ENCODE measurements at places on chromosomes 3 and 15. TPM values are rescaled to one million over a fixed set of nuclear protein-coding genes. Genes with fewer than 3 reads are reported as not detected.

DNA sequence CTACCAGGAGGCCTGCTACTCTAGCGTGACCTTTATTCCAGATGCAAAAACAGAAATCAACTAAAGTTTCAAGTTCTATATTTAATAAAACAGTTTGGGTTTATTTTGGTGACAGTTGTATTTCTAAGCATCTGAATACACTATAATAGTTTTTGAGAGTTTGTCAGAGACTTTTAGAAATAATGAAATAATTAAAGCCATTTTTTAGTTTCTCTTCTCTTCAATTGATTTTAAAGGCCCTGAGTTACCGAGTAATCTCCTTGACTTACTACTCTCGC is 523.4 kb downstream of the CADM2 start:
- DNase-seq, result no peak

GPR156 gene
- 3.6 TPM for polyA plus RNA-seq

CEP97 gene
- polyA plus RNA-seq, result 19.9 TPM

ALS2CL gene
- 19.3 TPM for polyA plus RNA-seq

- DNase-seq, result no peak
Measured at GRCh38 chr15:67931861-67932260, 92.0 kb upstream of the RNU6-1 start.

GRCh38 chr15:32120577-32121383 is 90.5 kb downstream of the CHRNA7 start:
- DNase-seq, result no peak

GRCh38 chr15:76344893-76345582 is 8.5 kb downstream of the ISL2 start:
- DNase-seq, result no peak

GRCh38 chr3:164687211-164687610 is 391.1 kb downstream of the SI start:
- no peak for DNase-seq

- DNase-seq, result no peak
Measured at GRCh38 chr15:89792106-89792805, 16.1 kb downstream of the MESP2 start.

GRCh38 chr3:183287301-183287971 is 34.4 kb downstream of the B3GNT5 start:
- DNase-seq, result no peak

- no peak for DNase-seq
Measured at GRCh38 chr3:14256046-14256445, 77.4 kb downstream of the LSM3 start.

DNA sequence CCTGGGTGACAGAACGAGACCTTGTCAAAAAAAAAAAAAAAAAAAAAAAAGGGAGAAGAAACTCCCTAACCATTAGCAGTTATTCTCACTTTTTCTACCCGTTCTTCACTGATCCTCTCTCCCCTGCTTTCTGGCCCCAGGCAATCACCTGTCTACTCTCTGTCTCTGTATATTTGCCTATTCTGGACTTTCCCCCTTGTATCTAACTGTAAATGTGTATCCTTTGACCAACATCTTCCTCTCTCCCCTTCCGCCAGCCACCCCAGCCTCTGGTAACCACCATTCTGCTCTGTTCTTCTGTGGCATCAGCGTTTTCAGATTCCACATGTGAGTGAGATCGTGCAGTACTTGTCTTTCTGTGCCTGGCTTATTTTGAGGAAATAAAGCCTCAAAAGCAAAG is 6.9 kb downstream of the CYFIP1 start:
- DNase-seq, result no peak

DNA sequence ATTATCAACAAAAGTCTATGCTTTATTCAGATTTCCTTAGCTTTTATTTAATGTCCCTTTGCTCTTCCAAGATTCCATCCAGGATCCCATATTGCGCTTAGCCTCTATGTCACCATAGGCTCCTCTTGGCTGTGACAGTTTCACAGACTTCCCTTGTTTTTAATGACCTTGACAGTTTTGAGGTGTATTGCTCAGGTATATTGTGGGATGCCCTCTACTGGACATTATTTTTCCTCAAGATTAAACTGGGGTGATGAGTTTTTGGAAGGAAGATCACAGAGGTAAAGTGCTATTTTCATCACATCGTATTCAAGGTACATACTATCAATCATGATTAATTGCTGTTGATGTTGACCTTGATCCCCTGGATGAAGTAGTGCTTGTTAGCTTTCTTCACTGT is 99.1 kb upstream of the SMAD3 start:
- no peak for DNase-seq

DNA sequence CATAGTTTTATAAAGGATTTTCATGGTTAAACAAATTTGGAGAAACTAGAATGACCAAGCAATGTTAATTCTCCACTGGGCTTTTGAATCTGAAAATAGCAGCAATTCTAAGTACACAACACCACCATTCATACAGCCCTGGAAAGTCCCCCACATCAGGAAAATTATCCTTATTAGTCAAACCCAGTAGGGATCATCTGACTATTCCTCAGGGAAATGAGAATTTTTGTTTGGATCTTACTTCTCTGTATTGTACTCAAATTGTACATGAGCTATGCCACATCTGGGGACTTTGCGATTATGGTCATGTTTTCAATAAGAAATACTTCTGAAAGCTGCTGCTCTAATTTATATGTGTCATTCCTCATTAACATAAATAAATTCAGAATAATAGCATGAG is 46.0 kb downstream of the RARB start:
- no peak for DNase-seq

PIGBOS1 gene
- 16.1 TPM for polyA plus RNA-seq

DNA sequence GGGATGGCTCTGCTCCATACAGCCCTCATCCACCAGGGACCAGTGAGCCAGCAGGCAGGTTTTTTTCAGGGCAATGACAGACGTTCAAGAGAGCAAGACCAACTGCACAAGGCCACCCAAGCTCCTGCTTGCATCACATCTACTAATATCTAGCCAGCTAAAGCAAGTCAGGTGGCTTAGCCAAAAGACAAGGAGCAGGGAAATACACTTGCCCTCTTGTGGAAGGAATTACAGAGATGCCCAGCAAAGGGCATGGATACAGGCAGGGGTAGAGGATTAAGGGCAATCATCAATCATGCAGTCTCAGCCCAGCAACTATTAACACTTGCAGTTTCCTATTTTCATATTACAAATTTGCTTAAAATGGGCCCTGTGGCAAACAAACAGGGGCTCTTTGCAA is 81.5 kb upstream of the NTRK3 start:
- no peak for DNase-seq

PRR20G gene
- not detected for polyA plus RNA-seq

GRCh38 chr3:163450698-163451097 is 1627.6 kb downstream of the SI start:
- no peak for DNase-seq

GREM1 gene
- polyA plus RNA-seq, result 0.19 TPM

TM4SF18 gene
- polyA plus RNA-seq, result 23.6 TPM

All from renal pelvis (tissue), 12 donors.